B cell (primary cell): ENCODE measurements at places on chromosomes 16 and 17.

DNA sequence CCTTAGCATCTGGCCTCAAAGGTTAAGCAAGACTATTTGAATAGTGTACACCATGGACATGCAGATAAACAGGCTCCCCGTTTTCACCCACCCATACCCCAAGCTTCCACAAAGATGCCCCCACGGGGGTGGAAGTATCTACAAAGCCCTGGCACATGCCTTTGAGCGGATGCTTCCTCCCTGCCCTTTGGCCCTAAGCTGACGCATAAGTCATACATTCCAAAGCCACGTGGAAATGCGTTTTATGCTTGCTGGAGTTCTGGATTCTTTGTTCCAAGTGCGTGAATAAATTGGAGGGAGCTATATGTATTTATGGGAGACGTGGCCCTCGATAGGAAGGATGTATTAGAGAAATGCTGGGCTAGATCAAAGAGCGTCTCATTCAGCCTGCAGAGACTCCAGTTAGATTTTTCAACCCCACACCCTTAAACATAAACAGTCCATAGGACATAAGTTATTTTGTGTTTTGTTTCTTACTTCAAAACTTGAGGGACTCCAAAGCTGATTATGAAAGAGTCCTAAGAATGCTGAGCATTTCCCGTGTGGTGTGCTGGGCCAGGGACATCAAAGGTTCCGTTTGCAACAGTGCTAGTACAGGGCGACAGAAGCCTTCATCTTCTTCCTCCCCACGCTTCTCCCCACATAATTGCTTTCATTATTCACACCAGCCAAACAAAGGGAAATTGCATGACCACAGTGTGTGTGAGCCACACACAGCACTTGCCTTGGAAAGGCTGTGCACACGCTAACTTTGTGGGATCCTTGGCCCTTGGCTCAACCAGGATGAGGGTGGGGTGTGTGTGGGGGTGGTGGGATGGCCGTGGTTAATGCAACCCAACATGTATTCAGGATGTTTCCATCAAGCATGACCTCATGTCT is 73.6 kb downstream of the WIPI1 start:
- no peak for DNase-seq

DNA sequence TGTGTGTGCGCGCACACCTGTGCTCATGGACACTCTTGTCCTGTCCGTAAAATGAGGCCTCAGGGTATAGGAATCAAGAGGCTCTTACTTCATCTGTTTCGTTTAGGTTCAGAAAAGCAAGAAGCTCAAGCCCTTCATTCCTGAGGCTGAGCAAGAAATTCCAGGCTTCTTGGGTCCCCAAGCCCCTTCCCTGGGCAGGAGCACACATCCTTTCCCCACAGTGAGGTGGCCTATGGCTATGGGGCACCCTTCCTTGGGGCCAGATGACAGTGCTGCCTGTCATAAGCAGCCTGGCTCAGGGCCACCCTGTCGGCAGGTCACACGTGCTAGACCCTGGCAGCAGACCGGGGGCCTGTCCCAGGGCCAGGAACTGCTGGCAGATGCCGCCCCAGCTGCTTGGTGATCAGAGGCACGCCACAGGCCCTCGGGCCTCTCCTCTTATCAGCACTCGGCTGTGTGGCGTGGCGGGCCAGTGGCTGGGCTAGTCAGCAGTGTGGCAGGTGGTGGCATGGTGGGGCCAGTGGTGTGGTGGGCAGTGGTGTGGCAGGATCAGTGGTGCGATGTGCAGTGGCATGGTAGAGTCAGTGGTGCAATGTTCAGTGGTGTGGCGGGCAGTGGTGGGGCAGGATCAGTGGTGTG is 50.2 kb downstream of the NKD1 start:
- DNase-seq: no peak

GRCh38 chr16:64412578-64413280 is 709.1 kb downstream of the CDH11 start:
- no peak for DNase-seq

DNA sequence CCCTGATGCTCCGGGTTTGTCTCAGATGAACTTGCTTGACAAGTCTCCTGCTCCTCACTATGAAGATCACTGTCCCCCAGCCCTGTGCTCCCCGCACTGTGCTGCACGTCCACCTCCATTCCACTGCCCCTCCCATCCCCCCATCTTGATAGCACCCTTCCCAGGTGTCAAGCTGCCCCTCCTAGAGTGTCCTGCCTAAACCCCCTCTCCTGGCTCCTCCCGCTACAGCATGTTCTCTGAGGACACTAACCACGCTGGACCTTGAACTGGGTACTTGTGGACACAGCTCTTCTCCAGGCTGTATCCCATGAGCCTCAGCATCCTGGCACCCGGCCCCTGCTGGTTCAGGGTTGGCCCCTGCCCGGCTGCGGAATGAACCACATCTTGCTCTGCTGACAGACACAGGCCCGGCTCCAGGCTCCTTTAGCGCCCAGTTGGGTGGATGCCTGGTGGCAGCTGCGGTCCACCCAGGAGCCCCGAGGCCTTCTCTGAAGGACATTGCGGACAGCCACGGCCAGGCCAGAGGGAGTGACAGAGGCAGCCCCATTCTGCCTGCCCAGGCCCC is 18.5 kb downstream of the DEXI start:
- DNase-seq: no peak

- peak; percentile 74 for DNase-seq
These were observed 3.5 kb upstream of the ABR start for GRCh38 chr17:1183171-1183873.

DNA sequence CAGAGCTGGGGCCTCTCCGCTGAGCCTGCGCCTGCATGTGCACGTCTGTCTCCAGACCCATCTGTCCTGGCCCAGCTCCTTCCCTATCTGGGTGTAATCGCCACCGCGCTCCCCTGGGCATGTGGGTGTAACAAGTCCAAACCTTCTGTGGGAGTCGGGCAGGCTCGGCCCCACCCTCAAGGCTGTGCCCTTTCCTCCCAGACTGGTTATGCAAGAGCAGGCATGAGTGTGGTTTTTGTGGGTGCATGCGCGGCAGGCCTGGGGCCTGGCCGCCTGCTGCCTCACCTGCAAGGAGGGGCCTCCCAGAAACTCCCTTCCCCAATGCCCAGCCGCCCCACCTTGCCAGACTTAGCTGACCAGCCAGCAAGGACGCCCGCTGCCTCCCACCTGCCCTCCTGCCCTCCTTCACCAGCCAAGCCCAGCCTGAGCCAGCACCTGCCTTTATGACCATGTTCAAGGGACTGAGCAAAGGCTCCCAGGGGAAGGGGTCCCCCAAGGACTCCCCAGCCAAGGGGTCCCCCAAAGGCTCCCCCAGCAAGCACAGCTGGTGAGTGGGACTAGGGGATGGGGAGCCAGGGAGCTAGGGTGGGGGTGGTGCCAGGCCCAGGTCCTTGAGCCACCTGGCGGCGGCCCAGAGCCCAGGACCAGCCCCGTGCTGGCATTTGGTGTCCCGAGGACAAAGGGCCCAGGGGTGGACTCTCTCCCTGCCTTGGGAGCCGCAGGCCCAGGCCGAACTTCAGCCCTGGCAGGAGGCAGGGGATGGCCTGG is at the start of gene EVPLL:
TSS of gene EVPLL (plus strand) at position 342 of the 768 bp plus-strand sequence. CDS start 3,160 bp downstream, outside the sequence.
- peak; percentile 41 for DNase-seq

DNA sequence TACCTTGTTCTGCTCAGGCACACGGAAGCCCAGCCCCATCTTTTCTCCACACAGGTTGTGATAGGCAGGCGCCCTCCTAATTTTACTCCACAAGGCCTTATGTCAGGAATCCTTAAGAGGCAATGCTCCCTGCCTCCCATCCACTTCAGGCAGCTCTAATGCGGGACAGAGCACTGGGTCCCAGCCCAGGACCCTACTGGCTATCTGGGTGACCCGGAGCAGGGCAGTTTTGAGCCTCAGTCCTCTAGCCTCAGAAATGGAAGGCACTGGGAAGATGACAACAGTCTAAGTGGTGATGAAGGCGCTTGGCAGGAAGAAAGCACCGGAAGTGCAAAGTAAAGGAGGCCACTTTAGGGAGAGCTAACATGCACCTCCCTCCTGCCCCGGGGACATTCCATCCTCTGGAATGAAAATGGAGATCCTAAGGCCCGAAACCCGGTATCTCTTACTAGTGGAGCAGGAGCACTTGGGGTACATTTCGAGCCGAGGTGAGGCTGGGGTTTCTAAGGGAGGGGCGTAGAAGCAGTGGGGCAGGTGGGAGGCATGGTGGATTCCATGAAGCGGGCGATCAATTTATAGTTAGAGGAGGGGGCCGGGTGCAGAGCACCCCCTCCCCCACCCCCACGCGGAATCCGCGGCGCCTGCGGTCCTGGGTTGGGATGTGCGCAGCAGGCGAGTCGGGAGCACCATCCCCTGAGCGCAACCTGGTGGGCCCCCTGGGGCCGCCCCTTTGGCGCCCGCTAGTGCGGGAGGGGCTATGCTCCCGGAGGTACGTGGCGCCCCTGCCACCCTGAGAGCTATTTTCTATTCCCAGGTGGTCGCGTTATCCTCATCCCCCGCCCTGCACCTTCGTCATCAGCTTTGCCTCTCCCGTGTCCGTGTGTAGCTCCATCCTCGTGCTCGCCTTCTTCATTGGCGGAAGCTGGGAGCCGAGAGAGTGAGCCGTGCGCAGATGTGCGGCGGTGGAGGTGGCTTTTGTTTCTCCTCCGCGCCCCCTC is 4.9 kb downstream of the MT1F start:
- no peak for DNase-seq

DNA sequence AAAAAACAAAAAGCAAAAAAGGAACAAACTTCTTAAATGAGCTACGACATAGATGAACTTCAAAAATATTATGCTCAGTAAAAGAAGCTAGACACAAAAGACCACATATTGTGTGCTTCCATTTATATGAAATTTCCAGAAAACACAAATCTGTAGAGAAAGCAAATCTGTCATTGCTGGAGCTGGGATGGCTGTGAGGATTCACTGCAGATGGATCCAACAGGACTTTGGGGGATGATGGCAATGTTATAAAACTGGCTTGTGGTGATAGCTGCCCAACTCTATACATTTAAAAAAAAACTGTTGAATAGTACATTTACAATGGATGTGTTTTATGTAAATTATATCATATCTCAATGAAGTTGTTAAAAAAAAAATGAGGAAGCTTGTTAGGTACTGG is 52.6 kb upstream of the MAP3K14 start:
- DNase-seq: no peak

- DNase-seq: peak; percentile 27
These were observed 2.7 kb upstream of the CDK5R1 start for GRCh38 chr17:32484041-32484461.

DNA sequence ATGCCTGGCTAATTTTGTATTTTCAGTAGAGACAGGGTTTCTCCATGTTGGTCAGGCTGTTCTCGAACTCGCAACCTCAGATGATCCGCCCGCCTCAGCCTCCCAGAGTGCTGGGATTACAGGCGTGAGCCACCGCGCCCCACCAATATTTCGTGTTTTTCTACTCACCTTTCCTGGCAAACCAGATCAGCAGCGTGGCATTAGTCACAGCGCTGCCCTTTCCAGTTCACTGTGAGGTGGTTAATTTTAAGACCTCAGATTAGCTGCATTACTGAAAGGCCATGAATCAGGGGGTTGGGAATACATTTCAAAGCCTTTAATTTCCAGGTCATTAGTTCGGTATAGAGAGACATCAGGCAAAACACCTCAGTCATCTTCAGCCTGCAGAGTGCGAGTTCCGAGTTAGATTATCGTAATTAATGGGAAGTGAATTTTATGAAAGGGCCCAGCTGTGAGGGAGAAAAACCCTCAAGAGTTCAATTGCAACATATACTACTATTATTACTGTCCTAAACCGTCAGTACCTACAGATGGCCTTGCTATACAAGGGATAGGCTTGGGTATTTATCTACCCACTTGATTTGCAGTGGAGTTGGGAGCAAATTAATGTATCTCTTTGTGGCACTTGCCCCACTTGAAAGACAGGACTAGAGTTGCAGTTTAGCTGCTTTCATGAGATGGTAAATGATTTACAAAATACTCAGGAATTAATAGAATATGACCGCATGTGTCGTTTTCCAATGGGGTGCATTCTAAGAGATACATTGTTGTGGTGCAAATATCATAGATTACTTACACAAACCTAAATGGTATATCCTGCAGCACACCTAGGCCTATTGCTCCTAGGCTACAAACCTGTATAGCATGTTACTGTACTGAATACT is 2.1 kb upstream of the USP32 start:
- DNase-seq: no peak

DNA sequence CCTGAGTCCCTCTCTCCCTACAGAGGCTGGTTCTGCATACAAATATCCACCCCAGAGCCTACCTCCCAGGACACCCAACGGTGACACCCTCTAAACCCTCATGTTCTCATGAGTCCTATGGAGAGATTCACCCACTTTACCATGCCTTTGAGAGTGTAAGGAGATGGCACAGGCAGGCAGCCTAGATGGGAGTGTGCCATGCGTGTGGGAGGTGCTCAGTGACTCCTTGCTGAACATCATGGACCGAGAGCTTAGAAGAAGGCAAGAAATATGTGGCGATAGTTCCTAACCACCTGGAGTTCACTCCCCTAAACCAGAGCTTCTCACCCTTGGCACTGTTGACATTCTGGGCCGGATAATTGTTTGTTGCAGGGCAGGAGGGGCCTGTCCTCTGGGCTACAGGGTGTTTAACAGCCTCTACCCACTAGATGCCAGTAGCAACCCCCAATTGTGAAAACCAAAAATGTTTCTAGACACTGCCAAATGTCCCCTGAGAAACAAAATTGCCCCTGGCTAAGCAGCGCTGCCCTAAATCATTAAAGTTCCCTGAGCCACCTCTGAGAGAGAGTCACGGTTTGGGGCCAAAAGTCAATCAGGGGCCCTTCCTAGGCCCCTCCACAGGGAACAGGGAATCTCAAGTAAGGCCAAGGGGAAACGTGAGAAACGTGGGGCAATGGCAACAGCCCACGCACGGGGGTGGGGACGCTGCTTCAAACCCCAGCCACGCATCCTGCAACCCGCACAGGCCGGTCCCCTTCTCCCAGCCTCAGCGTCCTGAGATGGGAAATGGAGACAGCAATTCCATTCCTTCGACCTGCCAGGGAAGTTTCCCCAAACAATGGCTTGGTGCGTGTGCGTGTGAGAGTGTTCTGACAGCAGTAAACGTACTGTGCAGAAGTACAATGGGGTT is 66.8 kb downstream of the C16orf78 start:
- no peak for DNase-seq

DNA sequence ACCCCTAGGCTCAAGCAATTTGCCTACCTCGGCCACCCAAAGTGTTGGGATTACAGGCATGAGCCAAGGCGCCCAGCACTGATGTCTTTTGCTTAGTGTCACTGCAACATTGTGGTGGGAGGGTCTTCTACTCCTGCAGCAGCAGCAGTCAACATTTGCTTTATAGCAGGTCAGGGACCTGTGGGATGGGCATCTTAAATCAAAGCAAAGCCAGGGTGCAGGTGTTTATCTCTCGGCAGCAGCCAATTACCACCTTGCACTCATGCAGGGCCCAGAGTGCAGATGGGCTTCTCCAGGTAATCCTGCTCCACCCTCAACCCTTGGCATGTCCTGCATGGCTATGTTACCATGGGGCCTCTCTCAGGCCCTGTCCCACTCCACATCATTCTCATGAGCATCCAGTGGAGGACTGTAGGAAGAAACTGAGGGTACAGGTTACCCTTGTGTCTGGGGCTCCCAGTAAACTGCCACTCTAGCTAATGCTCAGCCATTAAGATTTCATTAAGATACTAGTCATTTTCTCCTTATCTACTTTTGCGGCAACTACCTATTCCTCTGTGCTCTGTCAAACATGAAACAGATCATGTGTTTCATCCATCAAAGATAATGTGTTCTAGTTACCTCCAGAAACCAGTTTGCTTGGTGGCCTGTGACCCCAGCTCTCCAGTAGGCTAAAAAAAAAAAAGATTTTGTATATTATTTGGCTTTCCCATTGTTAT is 16.8 kb downstream of the ADGRG5 start:
- no peak for DNase-seq

- no peak for DNase-seq
These were observed 7.5 kb downstream of the PRSS27 start for GRCh38 chr16:2712546-2712945.
